Body of pancreas (tissue), 4 donors: ENCODE measurements at places on chromosomes 12 and 14. TPM values are rescaled to one million over a fixed set of nuclear protein-coding genes. Genes with fewer than 3 reads are reported as not detected.

MYL2 gene
- total RNA-seq: not detected

C3AR1 gene
- 3.9 TPM for total RNA-seq

NR1H4 gene
- 2.9 TPM for total RNA-seq

ABCD2 gene
- total RNA-seq: 2.0 TPM

TBX3 gene
- total RNA-seq: 7.6 TPM

CCDC38 gene
- total RNA-seq: not detected

CACNA1C gene
- 2.3 TPM for total RNA-seq

TXNDC16 gene
- 4.0 TPM for total RNA-seq

GALNT9 gene
- total RNA-seq: not detected
